ENCODE measurements at places on chromosomes 2 and 18.

DNA sequence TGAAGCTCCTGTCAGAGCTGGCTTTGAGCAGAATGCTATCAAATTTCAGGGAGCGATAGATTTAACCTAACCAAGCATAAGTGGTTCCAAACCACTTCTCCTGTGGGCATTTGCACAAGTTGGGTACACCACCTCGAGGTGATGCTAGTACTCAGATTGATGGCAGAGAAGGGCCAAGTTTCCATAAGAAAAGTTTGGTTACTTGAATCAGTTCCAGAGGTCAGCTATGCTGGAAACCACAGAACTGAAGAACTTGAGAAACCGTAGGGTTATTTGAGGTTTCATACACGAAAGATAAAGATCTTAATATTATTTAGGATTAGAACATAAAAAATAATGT lies 238.2 kb upstream of the SOX11 start:
- no peak for DNase-seq

GRCh38 chr18:68991286-68991685 lies 193.4 kb downstream of the CCDC102B start:
- no peak for DNase-seq

DNA sequence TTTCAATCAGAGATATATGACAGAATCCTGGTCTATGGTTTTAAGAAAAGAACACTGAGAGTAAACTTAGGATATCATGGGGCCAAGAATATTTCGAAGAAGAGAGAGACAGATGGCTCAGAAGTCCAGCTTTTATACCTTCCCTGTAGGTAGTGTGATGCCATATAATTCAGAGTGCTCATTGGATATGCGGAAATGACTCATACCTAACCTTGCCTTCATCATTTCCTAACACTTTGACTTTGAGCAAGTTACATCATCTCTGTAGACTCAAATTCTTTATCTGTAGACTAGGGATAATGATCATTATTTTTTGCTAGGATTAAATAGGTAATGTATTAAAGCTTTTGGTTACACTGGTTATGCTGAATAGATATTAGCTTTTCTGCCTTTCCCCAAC lies 461.6 kb upstream of the CNTNAP5 start:
- DNase-seq = no peak

DNA sequence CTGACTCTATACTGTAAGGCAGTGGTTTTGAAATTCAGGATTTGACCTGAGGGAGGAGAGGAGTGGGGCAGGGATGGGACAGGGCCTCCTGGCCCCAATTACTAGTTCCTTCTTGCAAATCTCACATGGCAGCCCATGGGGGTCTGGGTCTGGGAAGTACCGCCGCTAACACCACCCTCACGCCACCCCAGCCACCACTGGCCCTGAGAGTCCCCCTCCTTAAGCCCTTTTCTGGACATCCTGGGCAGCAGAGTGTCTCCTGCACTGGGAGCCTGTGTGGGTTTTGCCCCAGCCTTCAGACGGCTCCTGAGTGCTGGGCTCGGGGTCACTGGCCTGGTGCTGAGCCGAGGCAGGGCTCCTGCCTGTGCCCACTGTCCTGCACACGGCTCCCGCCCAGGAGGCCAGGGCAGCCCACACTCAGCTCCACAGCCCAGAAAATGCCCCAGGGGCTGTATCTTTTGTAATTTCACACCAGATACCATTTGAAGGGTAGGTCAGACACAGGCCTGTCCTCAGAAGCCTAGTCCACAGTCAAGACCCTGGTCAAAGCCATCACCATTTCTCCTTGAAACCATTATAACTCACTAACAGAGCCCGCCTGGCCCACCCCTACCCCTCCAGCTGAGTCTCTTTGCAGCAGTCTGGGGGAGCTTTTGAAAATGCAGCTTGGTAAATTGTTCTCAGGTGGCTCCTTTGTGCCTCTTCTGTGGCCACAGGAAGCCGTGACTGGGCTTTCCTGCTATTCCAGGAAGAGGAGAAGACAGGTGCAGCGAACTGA lies 55.1 kb downstream of the CYP27C1 start:
- DNase-seq = no peak

DNA sequence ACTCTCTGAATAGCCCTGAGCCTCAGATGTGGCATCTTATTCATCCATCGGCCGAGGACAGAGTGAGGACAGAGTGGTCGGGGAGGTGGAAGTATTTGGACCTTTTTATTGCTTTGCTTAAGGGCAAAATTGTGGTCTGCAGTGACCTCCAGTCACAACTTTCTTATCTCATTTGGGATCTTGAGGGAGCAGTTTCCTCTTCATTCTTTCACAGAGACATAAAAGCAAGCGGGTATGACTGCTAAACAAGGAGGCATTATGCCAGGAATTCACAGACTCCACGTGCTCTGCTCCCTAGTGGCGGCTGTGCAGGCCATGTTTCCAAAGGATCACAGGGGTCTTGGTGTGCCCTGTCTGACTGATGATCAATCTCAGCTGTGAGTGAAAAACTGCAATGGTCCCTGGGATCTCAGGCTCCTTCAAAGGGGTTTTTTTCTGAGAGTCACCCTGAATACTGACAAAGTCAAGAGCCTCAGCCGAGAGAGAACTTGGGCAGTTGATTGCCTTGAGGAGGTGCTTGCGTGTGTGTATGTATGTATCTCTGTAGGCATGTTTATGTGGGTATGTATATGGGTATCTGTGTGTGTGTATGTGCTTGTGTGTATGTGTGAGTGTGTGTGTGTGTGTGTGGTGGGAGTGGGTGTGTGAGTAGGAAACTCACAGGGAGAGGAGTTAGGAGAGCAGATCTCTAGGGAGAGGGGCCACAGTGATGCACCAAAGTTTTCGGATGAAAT lies 47.7 kb downstream of the RAPGEF4 start:
- DNase-seq = peak; percentile 23

DNA sequence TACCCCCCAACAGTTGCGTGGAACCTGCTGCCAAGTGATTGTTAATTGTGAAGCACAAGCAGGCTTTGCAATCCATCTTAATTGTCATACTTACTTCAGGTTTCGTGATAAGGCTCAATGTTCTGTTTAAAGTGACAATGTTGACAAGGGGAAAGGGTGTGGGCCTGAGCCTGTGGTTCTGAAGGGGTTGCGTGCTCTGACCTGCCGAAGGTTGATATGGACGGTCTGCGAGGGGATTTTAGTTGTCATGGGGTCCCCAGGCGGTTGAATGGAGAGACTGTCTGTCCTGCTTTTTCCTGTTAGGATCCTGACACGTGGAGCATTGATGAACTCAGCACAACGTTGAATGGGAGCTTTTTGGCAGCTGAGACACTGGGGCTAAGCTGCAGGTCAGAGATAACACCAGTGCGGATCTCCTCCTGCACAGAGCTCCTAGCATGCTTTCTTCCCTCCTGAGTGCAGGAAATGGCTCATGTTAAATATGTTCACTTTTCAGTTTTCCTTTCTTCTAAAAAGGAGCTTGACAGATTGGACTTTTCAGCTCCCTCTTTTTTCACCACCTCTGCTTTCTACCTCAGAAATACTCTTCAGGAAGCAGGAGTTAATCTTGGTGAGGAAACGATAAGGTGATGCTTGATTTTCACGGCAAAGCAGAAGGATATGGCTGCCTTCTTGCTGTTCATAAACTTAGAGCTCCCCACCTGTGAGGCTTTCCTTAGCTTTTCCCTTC lies 62.9 kb upstream of the ZEB2 start:
- no peak for DNase-seq

- DNase-seq = no peak
These were observed 49.7 kb downstream of the CTAGE1 start for GRCh38 chr18:22368021-22368420.

DNA sequence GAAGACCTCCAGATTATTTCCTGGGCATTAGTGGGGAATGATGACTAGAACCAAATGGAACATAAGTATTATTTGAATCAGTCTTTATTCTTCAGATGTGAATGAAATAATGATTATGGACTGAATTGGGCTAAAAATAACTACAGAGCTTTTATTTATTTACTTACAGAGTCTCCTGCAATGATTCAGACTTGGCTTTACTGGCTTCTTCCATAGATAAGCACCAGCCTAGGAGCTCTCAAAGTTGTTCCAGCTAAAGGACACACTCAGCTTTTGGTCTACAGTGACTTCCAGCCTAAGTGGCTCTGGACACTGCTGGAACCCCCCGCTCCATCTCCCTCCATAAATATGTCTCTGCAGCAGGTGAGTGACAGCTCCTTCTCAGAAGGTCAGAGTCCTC lies 24.3 kb upstream of the ARHGAP25 start:
- DNase-seq = no peak

GRCh38 chr2:84126084-84126483 lies 333.0 kb downstream of the SUCLG1 start:
- DNase-seq = no peak

DNA sequence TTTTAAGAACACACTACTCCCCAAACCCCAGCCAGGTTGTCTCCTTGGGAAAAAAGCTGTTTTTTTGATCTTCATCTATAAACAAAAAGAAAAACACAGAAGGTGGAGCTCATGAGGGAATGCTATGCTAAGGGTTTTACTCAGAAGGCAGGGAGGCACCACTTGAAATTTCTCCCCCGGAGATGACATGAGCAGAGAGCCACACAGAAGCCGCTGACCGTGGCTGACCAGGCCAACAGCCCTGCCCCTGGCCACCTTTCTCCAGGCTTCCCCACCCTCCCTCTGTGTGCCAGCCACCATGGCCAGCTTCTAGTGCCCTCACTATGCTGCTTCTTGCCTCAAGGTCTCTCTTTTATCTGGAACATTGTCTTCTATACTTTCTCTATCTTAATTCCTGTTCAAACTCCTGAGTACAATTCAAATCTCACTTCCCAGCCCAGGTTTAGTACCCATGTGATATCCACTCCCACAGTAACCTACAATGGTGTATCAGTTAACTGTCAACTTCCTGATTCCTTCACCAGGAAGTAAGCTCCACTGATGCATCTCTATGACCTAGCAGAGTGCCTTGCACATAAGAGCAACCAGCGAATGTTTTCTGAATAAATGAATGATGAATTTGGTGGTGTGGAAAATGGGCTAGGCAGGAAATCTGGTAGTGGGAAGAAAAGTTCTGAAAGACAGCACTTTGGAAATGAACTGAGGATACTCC lies 15.3 kb downstream of the LAPTM4A start:
- no peak for DNase-seq

GRCh38 chr2:170432823-170433222 lies 254.9 kb downstream of the MYO3B start:
- DNase-seq = no peak

DNA sequence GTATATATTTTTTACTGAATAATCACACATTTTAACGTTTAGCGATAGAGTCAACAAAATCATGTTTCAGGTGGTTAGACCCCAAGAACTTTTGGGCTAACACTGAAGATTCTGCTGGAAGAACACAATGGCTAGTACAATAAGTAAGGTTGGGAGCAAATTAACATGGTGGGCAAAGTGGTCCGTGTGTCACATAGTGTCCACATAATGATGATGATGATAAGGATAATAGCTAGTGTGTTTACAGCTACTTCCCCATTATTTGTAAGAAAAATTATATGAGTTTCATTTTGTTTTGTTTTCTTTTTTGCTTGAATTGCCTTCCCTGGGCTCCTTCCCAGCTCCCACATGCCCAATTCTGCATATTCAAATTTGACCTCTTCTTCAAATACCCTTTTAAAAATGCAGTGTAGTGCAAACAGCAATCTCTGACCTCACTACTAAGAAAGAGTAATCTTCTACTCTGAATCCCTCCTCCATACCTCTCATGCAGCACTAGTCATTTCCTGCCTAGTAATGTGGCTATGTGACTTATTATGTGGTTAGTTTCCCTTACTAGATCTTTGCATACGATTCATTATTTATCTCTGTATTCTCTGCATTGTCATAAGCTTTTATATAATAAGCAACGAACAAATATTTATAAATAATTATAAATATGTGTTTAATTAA lies 16.9 kb upstream of the VPS54 start:
- no peak for DNase-seq

DNA sequence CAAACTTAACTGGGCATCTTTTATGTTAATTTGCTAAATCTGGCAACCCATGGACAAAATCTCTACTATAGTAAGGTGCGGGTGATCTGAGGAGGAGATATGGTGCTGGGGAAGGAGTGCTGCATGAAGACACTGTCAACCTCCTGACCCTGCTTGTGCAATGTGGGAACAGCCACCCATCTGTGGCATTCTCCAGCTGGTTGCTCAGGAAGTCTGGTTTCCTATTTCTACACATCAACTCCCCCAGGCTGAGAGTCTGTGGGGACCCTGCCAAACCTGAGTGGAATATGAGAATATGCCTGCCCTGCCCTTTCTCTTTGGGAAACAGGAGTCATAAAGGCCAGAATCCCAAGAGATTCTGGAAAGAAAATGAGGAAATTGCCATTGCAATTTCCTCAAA lies 60.1 kb upstream of the PAX3 start:
- DNase-seq = no peak

DNA sequence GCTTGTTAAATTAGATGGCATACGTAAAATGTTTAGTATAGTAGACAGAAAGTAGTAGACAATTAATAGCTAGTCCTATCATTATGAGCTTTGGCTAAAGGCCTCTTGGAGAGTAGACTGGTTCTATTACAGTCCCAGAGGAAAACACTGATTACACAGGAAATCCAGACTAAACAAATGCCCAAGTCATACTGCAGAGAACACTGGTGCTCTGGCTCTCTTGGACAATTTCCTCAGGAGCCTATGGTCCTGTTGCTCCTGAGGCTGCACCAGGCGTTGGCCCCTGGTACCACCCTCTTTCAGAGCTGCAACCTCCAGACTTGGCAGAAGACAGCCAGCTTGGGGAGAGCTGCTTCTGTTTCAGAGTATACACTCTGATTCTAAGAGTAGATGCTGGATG lies 41.8 kb downstream of the STAT1 start:
- DNase-seq = no peak

- DNase-seq = no peak
These were observed 97.1 kb downstream of the DPP4 start for GRCh38 chr2:161976917-161977316.

DNA sequence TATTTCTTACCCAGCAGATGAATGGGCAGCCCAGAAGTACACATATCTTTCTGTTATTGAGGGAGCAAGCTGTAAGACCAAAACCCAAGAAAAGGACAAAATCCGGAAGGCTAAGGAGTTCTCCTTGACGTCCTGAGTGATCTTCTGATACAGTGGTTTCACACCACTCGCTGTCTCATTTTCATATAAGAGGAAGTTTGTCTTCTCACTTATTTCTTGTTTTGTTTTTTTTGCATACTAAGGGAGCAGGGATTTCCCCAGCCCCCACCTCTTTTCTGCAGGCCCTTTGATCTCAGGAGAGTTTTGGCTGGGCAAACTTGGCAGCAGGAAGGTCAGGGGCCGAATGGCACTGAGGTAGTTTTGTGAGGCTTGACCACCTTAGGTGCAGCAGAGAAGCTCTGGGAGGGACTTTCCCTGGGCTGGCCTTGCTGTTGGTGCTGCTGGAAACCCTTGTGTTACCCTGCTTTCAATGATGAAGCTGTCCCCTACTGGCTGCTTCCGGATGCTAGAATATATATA lies 13.3 kb downstream of the CHRNA1 start:
- no peak for DNase-seq

- no peak for DNase-seq
These were observed 14.9 kb downstream of the ATOH8 start for GRCh38 chr2:85768713-85769112.
